ENCODE measurements at places on chromosomes 4 and X.

DNA sequence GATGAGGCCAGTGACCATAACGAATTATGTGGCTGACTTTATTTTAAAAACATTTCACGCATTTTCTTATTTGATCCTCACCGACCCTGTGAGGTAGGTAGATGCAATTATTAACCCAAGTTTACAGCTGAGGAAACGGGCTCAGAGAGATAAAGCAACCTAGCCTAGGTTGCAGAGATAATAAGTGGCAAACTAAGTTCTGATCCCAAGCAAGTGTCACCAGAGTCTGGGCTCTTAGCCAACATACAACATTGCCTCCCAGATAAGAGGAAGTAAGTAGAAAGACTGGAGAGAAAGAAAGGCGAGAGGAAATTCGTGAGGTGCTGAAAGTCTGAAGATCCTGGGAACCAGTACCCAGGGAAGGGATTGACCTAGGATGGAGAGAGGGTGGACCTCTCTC lies 77.4 kb upstream of the GPR50 start:
- no peak for DNase-seq

GRCh38 chr4:47786958-47787370 lies 50.9 kb downstream of the CORIN start:
- no peak for DNase-seq

DNA sequence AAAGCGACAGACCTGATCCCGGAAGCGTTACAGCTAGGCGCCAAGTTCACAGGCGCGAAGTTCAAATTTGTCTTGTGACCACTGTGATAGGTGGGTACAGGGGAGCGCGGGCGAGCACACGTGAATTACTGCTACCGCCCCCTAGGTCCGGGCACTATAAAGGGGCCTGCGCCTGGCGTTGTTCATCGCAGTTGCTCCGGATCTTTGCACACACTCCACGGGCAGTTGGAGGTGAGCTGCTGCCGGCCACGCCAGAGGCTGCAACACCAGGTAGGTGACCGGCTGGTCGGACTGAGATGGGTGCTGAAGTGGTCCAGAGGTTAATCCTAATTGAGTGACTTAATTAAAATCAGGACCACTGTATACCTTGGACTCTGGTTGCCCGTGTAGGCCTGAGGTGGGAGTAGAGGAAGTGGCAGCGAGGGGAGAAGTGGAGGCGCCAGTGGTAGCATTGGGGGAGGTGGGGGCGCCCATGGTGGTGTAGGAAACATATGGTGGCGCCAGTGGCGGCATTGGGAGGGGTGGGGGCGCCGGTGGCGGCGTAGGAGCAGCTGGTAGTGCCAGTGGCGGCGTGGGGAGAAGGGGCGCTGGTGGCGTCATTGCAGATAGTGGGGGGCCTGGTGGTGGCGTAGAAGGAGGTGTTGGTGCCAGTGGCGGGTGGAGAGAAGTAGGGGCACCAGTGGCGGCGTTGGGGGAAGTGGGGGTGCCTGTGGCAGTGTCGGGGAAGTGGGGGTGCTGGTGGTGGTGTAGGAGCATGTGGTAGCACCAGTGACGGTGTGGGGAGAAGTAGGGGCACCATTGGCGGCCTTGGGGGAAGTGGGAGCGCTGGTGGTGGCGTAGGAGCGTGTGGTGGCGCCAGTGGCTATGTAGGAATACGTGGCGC lies at the start of gene GCNA:
TSS of gene GCNA (plus strand) at position 185 of the 883 bp plus-strand sequence. CDS start 2,385 bp downstream, outside the sequence.
- no peak for DNase-seq

DNA sequence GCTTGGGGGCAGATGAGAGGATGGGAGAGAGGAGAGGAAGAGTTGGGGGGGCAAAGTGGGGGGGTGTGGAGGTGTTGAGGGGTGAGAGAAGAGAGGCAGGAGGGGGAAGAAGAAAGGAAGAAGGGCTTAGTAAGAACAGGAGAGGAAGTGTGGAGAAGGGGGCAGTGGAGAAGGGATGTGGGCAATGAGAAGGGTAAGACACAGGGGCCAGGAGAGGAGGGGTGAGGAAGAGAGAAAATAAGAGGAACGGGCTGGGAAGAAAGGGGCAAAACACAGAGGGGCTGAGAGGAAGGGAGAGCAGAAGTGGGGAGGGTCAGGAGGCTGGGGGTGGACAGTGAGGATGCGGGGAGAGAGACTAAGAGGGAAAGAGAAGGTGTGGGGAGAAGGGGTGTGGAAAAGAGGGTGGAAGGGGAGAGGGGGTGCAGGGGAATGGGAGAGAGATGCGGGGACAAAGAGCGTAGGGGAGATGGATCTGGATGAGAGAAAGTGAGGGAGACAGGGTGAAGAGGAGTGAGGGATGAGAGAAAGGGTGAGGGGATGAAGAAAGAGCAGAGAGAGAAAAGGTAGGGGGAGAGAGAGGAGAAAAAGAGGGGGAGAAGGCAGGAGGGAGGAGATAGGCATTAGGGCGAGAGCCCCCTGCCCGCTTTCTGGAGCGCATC lies 12.9 kb downstream of the SH3KBP1 start:
- DNase-seq: no peak

DNA sequence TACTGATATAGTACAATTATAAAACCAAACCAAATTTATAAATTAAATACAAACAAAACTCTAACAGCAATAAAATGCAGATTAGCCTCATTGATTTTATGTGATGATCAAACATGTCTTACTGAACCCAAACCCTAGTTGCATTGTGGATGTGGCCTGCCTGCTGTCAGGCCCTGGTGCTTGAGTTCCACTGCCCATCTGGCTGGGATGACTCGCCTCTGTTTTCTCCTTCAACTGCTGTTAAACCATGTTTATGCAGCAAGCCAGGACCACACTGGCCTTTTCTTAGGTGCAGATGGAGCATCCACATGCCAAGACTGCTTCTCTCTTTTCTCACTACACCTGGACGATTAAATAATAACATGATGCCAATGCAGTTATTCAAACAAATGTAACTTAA lies 22.6 kb downstream of the NAP1L5 start:
- no peak for DNase-seq

DNA sequence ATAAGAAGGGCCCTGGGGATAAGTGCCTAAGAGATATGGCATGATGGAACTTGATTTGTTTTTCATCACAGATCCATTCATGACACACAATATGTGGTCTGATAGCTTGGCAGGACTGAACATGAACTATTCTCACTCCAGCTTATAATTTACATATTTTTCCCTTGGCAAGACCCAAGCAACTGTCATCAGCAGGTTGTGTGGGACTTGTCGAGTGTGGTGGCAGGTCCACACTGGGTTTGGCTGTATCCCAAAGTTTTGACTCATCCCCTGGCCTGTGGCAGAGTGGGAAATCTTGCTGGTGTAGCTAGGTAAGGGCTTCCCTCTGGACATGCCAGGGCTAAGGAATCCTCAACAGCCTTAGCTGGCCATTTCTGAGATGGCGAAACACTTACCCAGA lies 81.0 kb upstream of the STIM2 start:
- no peak for DNase-seq

- no peak for DNase-seq
Observed at GRCh38 chrX:861340-861890, 230.8 kb downstream of the SHOX start.

DNA sequence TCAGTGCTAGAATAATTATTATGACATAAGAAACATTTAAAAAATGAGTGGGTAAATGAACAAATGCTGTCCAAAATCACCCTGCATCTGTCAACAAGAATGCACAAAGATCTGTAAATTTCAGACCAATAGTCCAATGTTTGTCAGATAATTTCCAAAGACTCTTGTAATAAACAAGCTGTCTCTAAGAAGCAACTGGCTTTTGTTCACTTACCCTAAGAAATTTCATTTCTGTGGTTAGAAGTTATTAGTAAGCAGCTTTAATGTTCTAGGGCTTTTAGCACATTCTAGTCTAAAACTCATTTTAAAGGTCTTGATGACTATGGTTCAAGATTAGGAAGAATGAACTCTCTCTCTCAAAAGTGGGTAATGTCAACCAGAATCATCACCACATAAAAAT lies 560.3 kb upstream of the SMIM31 start:
- no peak for DNase-seq

GRCh38 chr4:87042986-87043820 lies 108.4 kb downstream of the AFF1 start:
- DNase-seq: no peak

DNA sequence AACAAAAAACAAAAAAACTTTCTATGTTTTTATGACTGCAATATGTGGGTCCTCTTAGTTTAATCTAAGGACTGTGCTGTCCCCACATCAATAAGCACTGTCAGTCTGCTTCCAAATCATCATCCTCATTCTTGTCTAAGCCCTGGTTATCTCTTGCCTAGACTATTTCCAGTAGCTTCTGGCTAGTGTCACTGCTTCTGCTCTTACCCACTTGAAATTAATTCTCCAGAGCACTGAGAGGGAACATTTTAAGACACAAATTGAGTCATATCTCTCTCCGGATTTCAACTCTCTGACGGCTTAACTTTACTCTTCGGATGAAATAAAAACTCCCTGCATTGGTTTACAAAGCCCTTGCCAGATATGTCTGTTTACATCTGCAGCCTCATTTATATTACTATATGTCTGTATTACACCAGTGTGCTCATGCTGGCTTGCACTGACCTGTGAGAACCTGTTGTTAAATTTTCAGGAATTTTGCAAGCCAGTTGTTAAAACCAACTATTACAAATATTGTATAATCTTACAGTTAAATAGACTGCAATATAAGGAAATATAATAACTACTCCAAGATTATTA lies 345.9 kb downstream of the ADGRL3 start:
- DNase-seq: no peak

- no peak for DNase-seq
Observed at GRCh38 chr4:105189855-105190650, 43.4 kb downstream of the TET2 start.

DNA sequence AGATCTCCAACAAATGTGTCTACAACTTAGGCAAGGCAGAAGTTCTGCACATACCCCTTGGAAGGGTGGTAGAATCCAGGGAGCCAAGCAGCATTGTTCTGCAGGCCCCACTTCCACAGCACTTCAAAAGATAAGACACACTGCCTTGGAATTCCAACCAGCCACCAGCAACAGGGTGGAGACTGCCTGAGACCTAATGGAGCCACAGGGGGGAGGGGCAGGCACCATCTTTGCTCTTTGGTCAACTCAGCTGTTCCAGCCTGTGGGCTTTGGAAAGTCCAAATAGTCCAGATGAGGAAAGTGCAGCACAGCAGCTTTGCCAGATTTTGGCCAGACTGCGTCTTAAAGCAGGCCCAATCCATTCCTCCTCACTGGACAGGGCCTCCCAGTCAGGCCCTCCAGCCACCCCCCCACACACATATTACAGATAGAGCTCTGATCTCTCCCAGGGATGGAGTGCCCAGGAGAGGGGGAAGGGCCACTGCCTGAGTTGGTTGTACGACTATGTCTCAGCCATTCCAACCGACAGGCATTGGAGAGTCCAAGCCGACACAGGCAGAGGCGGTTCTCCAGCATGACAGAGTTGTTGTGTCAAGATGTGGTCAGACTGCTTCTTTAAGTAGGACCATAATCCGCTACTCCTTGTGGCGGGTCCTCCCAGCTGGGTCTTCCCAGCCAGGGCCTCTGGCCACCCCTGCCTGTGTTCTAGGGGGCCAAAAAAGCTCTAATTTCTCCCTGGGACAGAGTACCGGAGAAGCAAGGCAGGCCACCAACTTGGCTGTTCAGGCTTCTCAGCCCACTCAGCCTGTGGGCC lies 42.5 kb upstream of the ANTXR2 start:
- DNase-seq: no peak

GRCh38 chr4:159526172-159526571 lies 423.3 kb downstream of the RAPGEF2 start:
- DNase-seq: no peak

- DNase-seq: no peak
Observed at GRCh38 chr4:37623125-37623524, 63.1 kb downstream of the RELL1 start.

DNA sequence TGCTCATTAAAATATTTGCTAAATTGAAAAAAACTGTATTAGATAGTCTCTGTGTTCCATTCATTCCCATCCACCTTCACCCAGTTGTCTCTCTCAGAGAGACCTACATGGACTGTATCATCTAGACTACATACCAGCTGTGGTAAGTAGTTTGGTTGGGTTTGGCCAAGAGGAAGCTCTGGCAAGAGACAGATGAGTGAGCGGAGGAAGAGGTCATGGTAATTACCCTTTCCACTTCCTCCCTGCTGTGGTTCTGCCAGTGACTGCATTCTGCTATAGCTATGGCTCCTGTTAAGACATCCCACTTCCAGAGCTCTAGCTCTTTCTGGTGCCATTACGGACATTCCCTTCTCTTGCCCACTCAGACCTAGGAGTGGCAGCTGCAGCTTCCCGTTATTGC lies 239.0 kb upstream of the MID1 start:
- DNase-seq: no peak

DNA sequence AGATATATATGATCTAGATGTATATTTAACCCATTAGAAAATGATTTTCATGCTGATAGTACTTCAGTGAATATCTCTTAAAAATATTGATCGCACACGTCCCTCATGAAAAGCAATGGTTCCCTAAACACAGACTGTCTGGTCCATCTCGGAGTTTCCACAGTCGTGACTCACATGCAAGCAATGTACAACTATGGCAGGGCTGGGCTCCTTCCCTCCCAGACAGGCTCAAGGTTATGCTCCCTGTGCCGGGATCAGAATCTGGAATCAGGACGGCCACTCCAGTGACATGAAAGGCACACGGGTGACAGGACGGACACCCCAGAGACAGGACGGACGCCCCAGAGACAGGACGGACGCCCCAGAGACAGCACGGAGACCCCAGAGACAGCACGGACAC lies 40.2 kb upstream of the PPP2R3B start:
- no peak for DNase-seq

GRCh38 chrX:12282991-12283390 lies 144.7 kb downstream of the FRMPD4 start:
- no peak for DNase-seq

GRCh38 chr4:88320224-88320779 lies 35.9 kb upstream of the PPM1K start:
- DNase-seq: no peak

- no peak for DNase-seq
Observed at GRCh38 chr4:42637867-42638266, 19.0 kb downstream of the ATP8A1 start.

DNA sequence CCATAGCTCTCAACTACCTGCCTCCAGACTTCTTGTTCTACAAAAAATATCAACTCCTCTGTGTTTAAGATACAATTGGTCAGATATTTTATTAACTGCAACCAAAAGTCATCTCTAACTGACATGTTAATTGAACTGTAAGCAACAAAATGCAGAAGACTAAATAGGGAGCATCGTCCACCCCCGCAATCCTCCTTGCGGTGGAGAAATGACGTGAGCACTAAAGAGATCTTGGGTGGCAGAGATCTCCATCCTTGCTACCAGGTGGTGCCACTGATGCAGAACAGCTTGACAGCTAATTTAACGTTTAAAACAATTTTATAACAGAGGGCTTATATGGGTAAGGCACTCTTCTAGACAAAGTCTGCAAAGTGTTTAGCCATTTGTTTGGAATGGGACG lies 164.4 kb upstream of the FTHL17 start:
- no peak for DNase-seq

- no peak for DNase-seq
Observed at GRCh38 chr4:138596896-138597295, 354.7 kb upstream of the SLC7A11 start.

Data from spleen (tissue), 13 donors.